Activated T-cell treated with anti-CD3 and anti-CD28 coated beads, Interleukin-2, amount 50 U/mL, for 1 hour (primary cell): ENCODE measurements at places on chromosomes 2 and 18.

- DNase-seq, result no peak
Observed at GRCh38 chr2:39772086-39772811, 6.8 kb downstream of the THUMPD2 start.

GRCh38 chr2:169704160-169704708, 10.0 kb downstream of the PHOSPHO2 start:
- DNase-seq, result no peak

- DNase-seq, result no peak
Observed at GRCh38 chr2:7427293-7428060, 510.3 kb downstream of the RNF144A start.

GRCh38 chr2:188403676-188404075, 112.0 kb downstream of the GULP1 start:
- DNase-seq, result no peak

- DNase-seq, result no peak
Observed at GRCh38 chr2:209553913-209554312, 130.1 kb downstream of the MAP2 start.

DNA sequence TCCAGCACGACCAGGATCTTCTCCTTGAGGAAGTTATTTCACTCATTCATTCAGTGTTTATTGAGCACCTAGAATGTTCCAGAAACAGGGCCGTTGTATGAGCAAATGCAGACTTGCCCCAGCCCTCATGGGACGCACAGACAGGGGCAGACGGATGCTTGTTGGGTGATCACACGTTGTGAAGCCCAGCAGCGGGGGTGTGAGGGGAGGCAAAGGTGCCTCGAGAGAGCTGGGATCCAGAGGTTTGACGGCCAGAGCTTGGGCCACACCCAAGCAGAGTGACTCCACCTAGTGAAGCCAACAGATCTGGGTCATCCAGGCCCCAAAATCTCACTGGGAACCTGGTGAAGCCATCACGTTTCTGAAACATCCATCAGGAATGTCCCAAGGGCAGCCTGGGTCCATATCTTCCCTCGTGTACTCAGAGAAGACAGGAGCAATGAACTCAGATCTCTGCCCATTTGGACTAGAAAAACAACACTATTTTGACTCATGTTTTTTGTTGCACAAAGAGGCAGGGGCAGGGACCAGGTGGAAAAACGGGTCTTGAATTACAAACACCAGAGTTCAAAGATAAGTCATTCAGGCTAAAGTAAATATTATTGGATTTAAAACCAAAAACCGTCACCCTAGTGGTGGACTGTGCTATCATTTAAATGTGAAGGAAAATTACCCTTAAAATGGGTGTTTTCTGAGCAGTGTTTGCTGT, 54.9 kb upstream of the RBM44 start:
- no peak for DNase-seq

DNA sequence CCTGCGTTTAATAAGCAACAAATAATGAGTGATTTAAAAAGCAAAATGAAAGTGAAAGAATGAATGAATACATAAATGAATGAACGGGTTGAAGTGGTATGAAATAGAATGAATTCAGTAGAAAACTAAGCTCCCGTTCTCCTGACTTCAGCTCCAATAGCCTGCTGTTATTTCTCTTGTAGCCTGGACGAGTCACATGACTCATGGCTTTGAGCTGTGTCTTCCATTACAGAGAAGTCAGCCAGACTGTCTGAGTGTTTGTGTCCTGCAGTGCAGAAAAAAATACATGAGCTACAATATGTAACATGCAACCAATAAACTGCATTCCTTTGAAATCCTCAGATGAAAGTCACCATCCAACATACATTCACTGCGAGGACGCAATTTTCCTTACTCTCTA, 21.2 kb downstream of the SCG2 start:
- DNase-seq, result no peak

- DNase-seq, result no peak
Observed at GRCh38 chr2:200964498-200964897, 1.0 kb upstream of the ORC2 start.

GRCh38 chr2:5077479-5078089, 614.6 kb upstream of the SOX11 start:
- no peak for DNase-seq

GRCh38 chr2:70938586-70938950, 2.9 kb downstream of the ATP6V1B1 start:
- no peak for DNase-seq

DNA sequence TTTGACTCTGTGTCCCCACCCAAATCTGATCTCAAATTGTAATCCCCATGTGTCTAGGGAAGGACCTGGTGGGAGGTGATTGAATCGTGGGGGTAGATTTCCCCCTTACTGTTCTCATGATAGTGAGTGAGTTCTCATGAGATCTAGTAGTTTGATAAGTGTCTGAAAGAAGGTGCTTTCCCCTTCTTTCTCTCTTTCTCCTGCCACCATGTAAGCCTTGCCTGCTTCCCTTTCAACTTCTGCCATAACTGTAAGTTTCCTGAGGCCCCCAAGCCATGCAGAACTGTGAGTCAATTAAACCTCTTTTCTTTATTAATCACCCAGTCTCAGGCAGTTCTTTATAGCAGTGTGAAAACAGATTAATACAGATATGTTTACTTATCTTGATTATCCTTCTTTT, 266.5 kb upstream of the GYPC start:
- no peak for DNase-seq

GRCh38 chr2:96233880-96234316, 25.3 kb upstream of the STARD7 start:
- DNase-seq, result no peak

DNA sequence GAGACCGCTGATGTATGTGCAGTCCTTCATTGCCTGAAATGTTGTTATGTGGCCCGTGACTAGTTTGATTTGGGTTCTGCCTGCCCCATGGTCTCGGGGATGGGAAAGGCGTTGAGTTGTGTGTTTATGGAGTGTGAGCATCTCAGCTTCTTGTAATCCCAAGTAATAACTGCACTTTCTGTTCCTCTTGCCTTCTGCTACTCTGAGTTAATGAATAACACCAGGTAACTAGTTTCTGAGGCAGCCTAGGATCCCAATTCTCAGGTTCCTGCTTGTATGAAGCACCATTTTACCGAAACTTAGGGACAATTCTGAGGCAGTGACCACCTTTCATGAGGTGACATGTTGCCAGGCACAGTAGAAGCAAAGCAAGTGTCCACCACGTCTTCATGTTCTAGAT, 170.0 kb downstream of the ALK start:
- no peak for DNase-seq

DNA sequence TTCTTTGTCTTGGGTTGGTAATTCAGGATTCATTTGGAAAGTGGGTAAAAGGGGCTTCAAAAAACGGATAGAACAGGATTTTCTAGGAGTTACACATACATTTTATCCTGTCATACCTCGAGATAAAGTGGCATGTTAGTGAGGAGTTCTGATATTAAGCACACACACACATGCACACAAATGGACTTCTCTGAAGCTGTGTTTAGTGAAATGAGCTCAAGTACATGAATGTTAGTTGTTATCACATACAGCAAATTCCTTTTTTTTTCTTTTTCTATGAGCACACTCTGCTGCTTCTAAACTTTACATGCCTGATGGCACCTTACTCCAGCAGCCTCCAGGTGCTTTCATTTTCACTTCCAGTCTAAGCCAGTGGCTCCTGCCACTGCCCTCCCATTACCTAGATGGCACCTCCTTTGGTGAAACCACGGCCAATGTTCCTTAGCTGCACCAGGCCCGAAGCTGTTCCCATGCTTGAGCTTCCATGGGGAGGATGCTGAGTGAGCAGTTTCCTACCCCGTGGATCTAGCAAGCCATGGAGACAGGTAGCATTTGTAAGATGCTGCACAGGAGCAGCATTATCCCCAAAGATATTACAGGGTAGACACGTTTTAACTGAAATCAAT, 49.7 kb downstream of the STAT1 start:
- DNase-seq, result no peak

- no peak for DNase-seq
Observed at GRCh38 chr18:78525366-78526111, 454.1 kb upstream of the SALL3 start.

DNA sequence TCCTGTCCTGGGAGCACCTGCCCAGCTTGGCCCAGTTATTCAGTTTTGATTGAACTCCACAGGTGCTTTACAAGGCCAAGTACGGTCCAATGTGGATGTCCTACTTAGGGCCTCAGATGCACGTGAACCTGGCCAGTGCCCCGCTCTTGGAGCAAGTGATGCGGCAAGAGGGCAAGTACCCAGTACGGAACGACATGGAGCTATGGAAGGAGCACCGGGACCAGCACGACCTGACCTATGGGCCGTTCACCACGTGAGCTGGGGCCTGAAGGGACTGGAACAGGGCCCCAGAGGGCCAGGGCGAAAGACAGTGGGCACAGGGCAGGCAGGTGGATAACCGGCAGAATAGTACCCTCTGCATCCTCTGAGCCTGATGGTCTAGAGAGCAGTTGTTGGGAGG, 22.1 kb downstream of the PRKAG3 start:
- DNase-seq, result no peak

DNA sequence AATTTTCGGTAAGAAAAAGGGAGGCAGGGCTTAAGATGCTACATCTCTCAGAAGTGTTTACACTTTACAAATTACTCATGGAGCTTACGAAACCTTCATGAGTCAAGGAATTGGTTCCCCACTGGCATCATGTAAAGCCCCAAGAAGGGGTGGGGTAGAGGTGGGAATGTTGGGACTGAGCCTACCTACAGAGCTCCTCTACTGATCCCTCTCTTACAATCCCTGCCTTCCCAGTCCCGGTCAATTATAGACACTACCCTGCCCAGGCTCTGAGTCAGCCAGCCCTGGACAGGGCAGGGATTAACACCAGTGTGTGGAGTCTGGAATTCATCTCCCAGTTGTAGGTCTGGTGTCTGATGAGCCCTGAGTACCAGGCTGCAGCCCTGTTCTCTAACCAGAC, 248.9 kb downstream of the PAX3 start:
- DNase-seq, result no peak

GRCh38 chr2:130963849-130964793, 127.4 kb downstream of the ARHGEF4 start:
- DNase-seq, result no peak

DNA sequence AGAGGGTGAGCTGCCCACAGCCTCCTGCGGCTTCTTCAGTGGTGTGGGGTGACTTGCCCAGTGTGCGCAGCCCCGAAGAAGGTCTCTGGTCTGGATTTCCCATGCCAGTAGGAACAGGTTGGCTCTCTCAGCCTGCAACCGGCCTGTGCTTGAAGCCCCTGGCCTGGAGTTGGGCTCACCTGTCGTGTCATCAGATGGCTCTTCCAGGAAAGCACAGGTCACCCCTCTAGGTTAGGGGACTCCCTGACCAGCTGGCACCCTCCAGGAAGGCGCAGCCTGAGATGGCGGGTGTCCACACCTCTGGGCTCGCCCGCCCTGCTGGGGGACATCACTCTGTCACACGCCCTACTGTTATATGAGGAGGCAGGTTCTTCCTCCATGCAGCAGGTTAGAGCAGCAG, 179.8 kb downstream of the SEPTIN10 start:
- DNase-seq, result no peak

- DNase-seq, result no peak
Observed at GRCh38 chr2:229815858-229816257, 101.5 kb upstream of the DNER start.

GRCh38 chr2:25409044-25409443, 67.3 kb upstream of the DNMT3A start:
- DNase-seq, result no peak

GRCh38 chr2:99545066-99545465, 55.2 kb upstream of the REV1 start:
- no peak for DNase-seq

GRCh38 chr2:8306530-8307351, 375.1 kb upstream of the ID2 start:
- no peak for DNase-seq

DNA sequence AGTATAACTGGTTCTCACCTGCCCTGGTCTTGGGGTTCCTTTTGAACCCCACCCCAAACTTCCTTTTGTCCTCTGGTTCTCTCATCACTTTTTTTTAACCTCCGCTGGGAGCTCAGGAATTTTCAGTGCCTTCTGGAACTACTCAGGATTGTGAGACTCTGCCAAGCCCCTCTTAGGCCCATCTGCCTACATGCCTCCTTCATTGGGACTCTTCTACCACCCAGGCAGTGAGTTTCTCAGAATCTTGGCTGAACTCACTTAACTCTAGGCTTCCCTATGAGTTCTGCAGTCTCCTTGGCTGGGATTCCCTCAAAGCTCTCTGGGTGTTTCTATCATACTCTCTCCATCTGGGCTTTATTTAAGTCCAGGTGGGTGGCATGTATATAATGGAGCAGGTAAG, 86.3 kb downstream of the MDH1 start:
- no peak for DNase-seq

DNA sequence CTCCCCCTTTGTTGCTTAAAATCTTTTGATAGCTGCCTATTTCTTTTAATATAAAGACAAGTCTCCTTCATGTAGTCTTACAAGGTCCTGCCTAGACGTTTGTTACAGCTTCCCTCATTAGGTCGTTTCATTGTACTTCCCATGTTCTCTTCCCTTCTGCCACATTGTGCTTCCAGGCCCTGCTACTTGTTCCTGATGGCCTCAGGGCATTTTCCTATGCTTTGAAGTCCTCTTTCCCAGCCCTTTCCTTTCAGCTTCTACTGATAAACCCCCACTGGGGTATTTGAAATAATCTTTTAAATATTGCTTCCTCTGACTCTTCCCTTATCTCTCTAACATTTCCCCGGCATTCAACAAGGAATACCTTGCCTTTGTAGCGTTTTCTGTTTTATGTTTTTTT, 67.4 kb downstream of the UBE2E3 start:
- no peak for DNase-seq

GRCh38 chr2:49165662-49166061, 11.3 kb upstream of the FSHR start:
- DNase-seq, result no peak

- DNase-seq, result no peak
Observed at GRCh38 chr2:176753752-176754474, 458.7 kb upstream of the HNRNPA3 start.

DNA sequence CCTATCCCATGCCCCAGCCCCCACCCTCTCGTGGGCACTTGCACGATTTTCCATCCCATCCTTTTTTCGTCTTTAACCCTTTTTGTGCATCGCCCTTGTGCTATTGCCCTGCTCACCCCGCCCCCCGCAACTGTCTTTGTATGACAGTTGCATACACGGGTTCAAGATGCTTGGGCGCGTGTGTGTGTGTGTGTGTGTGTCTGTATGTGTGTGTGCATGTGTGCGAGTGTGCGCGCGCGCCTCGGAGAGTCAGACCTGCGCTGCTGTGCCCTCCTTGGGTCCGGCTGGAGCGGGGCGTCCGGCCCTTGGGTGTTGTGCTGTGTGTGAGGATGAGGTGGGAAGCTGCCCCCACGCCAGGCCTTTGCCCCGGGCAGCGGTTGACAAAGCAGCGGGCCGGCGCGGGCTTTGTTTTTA, 230.7 kb downstream of the HAUS1 start:
- no peak for DNase-seq
